ENCODE measurements at places on chromosomes 2 and 18.
A peak's percentile ranks its signal among the peaks of the same experiment; 100 is the strongest.

DNA sequence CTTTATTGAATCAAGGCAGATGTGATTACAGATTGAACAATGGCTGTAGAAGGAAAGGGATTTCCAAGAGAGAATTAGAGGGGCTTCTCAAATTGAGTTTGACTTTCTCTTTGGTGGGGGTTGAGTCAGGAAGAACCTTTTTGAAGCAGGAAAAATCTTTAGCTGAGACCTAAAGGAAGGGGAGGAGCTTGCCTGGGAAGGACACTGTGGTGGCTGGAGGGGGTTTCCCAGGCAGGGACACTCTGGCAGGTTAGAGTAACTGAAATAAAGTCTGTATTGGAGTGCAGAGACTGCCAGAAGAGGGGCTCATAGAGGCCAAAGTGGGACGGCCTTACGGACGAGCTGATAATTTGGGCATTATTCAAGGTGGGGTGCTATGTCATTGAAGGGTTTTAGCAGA, 69.3 kb downstream of the NEDD4L start:
- no peak for DNase-seq

DNA sequence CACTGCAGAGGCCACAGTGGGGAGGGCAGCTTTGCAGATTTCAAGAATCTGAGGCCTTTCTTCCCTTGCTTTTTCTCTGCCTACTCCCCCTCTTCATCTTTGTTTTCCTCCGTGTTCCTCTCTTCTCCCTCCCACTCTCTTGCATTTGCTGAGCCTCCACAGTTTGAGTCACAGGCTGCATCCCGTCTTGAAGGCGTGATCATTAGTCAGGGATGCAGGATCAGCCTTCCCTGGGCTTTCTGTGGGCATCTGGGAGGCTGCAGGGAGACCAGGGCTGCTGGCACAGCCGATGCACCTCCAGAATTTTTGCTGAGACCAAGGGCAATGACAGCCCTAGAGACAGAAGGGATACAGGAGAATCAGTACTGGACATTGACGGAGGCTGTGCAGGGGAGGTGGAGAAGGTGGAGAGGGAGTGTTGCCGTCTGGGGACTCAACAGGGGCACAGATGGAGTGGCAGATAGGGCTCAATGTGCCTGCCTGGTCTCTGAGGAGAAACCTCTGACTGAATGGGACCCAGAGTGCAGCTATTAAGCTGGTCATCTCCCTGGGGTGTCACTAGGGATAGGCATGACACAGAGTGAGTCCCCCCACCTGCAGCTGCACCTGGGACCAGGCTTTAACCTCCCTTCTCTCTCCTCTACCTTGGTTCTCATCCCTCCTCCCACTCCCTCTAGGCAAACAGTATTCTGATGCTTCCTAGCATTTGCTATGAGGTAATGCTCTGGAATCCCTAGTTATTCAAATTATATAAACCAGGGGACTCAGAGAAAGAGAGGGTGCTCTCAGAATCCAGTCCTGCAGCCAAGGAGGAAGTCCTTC, 29.0 kb upstream of the DNAJC27 start:
- no peak for DNase-seq

- DNase-seq: no peak
These were observed 406.5 kb downstream of the XIRP2 start for GRCh38 chr2:167294776-167295140.

- DNase-seq: no peak
These were observed 232.8 kb downstream of the GRB14 start for GRCh38 chr2:164388511-164388910.

DNA sequence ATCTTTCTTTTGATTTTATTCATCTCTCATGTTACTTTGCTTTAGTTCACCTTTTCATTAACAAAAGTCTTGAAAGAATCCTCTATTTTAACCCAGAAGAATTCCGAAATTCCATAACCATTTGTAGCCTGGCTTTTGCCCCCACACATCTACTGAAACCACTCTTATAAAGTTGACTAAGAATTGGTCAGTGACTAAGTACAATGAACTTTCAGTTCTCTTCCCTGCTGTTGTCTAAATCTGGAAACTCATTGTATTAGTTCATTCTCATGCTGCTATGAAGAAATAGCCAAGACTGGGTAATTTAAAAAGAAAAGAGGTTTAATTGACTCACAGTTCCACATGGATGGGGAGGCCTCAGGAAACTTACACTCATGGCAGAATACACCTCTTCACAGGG, 49.9 kb upstream of the PNPT1 start:
- no peak for DNase-seq

DNA sequence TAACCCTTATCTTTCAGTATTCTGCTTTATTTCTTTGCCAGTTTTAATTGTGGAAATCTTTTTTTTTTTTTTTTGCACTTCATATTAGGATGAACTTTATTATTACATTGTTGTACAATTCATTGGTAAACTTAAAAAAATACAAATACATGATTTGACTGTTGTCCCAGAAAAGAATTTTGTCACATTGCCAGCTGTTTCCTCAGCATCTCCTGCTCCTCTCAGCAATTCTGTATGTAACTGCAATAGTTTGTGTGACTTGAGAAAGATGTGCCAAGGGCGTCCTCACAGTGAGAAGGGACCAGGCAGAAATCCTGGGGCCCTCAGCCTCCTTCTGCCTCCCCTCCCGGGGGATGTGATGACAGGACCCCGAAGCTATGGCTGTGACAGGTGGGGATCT, 254.4 kb downstream of the NBAS start:
- no peak for DNase-seq

DNA sequence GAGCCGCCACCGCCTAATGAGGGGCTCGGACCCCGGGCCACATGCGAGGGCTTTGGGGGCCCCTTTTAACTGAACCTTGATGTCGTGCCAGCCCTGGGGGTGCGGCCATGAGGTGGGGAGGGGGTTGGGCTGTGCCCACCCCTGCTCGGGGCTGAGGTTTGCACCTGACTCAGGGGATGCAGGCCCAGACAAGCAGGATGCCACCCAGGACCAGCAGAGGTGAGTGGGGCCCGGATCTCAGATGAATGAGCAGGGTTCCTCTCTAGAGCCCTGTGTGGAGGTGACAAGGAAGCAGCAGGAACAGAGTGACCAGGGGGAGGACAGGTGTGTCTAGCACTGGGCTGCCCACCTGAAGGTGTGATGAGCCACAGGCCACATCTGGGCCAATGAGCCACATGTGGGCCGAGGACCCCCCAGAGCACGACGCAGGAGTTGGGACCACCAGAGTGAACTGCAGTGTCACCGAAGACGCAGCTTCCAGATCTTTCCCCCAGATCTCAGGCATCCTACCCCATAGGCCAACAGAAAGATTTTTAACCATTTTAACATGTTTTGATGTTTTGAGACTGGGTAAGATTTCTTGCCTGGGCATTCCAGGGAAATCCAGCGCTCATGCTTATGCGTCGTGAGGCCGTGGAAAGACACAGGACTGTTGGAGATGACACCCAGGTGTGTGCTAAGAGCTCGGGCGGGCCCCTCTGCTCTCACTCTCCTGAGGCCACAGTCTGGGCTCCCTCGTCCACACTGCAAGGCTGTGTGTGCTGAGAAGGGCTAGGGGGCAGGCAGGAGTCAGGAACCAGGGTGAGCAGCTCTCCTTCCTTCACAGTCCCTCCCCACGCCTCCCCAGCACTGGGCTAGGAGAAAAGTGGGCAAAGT, 73.6 kb downstream of the DDX1 start:
- no peak for DNase-seq

- DNase-seq: no peak
These were observed 1.1 kb downstream of the ID2 start for GRCh38 chr2:8682719-8683667.

DNA sequence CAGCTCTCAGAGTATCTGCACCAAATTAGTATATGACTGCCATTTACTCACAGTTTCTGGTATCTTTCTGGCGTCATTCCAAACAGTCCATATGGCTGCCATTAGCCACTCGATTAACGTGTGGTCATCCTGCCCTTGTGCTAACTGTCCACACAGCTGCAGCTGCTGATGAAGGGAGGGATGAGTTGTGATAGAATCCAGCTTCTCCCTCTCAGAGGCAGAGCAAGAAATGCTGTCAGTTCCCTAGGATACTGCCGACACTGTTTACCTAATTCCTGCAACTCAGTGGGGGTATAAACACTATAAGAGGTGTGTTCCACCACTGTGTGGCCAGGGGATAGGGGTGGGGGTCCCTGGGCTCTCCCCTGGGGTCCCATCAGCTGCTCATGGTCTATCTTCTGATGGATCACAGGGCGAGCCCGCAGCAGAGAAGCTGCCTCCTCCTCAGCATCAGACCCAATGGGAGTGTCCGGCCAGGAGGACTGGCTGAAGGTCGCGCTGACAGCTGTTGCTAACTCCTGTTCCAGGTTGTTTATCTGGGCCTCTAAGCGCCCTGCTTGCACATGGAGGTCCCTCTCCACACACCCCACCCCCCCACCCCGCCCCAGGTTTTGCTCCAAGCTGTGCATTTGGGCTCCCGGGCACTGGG, 17.3 kb upstream of the KLHL23 start:
- DNase-seq: no peak

- DNase-seq: no peak
These were observed 26.1 kb upstream of the REG3G start for GRCh38 chr2:78999406-78999805.

DNA sequence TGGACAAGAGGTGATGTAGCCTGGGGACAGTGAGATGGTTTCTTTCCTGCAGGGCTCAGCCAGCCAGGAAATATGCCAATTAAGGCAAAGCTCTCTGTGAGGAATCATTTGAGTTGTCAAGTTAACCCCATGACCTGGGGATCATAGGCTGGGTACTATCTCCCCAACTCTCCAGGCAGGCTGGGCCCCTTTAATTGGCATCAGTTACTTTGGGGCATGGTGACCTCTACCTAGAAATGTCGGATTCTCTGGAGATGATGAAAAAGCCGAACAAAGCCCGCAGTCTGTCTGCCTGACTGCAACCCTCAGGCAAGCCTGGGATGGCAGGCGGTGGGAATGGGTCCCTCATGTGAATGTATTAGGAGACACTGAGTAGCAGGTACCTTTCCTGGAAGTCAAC, 193.5 kb upstream of the SMAD2 start:
- no peak for DNase-seq

DNA sequence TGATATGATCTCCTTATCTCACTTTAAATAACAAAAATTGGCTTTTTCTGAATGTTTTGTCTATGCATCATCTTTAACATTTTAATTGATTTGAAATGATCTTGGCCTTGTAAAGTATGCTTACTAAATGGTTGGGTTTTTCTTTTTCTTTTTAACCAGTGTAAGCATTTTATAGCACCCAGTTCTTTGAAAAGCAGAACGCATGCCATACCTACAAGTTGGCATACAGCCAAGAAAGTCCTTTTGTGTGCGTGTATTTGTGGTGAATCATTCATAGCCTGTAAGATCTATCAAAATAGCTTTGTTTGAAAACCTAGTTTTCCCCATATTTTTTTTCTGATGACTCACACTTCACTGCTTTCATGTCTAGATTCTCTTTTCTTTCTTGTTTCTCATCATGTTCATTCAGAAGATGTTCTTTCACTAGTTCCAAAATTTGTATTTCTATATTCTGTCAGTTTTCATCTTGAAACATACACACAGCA, 4.1 kb upstream of the VRK2 start:
- no peak for DNase-seq

- DNase-seq: no peak
These were observed 914.3 kb upstream of the SLC39A10 start for GRCh38 chr2:194742706-194743105.

DNA sequence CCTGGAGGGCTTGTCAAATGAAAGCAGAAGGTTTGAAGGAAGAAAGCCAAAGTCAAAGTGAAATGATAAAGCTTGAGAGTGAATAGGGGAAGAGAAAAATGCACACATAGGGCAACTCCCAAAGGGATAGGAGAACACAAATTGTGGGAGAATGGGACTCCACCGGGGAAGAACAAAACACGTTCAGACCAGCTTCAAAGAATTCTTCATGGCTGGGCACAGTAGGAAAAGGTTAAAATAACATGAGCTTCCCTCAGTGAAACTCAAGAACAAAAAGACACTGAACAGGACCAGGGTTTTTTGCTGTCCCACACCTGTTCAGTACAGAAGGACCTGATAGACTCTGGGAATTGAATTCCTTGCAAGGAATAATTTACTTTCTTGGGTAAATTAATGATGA, 123.1 kb upstream of the NCKAP5 start:
- DNase-seq: no peak

- no peak for DNase-seq
These were observed 77.6 kb downstream of the RBMS1 start for GRCh38 chr2:160415991-160416390.

DNA sequence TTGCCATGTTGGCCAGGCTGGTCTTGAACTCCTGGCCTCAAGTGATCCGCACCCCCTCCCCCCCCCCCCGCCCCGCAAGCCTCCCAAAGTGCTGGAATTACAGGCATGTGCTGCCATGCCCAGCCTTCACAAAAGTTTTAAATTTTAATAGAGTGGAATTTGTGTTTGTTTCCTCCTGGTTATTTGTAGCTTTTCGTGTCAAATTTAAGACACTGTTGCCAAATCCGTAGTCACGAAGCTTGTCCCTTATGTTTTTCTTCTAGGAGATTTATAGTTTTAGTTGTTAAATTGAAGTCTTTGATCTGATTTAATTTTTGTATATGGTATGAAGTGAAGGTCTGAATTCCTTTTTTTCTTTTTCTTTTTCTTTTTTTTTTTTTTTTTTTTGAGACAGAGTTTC, 14.7 kb downstream of the ZNF236 start:
- no peak for DNase-seq

DNA sequence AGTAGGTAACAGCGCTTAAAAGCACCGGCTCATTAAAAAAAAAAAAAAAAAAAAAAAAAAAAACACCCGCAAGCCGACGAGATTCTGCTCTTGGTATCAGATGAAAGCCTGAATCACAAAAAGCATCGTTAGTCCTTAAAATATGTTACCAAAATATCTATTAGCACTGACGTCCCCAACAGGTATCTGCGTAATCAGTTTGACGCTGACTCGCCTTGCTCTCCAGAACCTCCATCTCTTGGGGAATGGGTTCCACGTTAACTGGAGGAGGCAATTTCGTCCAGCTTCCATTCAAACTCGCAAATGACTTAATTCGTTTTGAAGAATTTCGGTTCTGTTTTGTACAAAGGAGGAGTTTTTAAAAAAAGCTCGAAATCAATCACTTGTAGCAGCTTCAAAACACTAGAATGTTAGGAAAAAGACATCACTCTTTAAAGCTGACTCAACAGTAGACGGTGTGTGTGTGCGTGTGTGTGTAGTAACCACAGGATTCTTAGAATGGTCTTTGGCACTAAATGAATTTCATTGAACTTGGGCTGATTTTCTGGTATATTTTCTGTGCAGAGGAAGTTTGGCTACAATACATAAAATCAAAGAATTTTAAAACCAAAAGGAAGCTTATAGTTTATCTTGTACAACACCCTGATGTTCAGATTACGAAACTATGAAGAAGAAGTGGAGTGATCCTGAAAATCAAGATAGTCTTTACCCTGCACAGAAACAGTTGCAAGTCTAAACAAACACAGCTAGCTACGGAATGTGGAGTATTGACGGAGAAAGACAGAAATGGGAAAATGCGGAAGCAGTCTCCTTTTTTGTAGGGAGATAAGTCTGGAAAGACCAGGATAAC, 1.1 kb upstream of the PGAP1 start:
- no peak for DNase-seq

- DNase-seq: peak; percentile 45
These were observed 695.6 kb downstream of the TSN start for GRCh38 chr2:122451040-122451439.

- no peak for DNase-seq
These were observed 55.7 kb downstream of the ARHGEF33 start for GRCh38 chr2:38945372-38945771.

GRCh38 chr2:173148520-173148919, 72.9 kb downstream of the MAP3K20 start:
- no peak for DNase-seq

Data from D341Med (cell line).